ENCODE measurements at places on chromosomes 6 and 20. TPM values are rescaled to one million over a fixed set of nuclear protein-coding genes. Genes with fewer than 3 reads are reported as not detected.

- DNase-seq = no peak
These were observed 37.2 kb upstream of the HACE1 start for GRCh38 chr6:104896914-104897313.

GRCh38 chr6:20317430-20317829 is 84.2 kb upstream of the E2F3 start:
- DNase-seq = no peak

Gene C6orf47
- 23.5 TPM for total RNA-seq

DNA sequence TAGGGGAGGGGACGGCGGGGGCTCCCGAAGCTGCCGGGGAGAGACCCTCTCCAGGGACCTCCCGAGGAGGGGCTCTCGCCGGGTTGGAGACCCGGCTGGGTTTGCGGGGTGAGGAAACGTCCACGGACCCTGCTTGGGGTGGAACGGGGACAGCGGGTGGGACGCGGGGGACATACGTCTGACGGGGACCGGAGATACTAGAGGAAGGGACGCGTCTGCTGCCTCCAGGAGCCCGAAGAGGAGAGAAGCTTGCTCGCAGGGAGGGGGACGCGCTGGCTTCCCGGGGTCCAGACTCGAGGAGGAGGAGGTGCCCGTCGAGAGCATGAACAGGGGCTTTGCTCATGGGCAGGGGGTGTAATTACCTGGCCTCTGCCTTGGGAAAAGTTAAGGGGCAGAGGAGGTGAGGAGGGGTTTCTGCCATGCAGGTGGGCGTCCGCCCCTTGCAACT is 593 bp downstream of the DNMT3B start:
- no peak for DNase-seq

DNA sequence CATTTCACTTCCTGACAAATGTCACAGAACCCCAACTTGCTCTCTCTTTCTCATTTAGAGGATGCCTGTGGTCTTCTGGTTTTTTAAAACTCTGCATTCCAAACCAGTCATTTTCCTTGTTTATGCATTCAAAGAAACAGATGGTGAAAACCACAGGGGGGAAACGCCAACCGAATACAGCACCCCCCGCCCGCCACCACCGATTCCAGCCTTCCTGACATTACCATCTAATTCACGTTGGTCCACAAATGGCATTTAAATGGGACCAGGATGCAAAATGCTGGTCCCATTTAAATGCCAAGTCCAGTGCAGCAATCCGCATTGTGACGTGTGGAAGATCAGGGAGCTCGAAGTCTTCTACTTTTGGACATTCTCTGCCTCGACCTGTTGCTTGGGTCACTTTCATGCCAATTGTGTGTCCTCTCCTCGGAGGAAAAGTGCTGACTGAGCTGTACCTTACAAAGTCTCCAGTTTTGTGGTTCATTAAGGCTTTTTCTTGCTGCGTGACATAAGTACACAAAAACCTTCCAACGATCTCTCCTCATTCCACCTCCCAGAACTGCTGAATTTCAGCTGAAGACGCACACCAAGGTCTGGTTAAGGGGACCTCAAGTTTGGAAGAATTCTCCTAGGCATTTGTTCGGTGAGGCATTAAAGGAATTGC is 35.8 kb downstream of the NEDD9 start:
- DNase-seq = no peak

Gene KIAA0408
- 40.7 TPM for total RNA-seq

DNA sequence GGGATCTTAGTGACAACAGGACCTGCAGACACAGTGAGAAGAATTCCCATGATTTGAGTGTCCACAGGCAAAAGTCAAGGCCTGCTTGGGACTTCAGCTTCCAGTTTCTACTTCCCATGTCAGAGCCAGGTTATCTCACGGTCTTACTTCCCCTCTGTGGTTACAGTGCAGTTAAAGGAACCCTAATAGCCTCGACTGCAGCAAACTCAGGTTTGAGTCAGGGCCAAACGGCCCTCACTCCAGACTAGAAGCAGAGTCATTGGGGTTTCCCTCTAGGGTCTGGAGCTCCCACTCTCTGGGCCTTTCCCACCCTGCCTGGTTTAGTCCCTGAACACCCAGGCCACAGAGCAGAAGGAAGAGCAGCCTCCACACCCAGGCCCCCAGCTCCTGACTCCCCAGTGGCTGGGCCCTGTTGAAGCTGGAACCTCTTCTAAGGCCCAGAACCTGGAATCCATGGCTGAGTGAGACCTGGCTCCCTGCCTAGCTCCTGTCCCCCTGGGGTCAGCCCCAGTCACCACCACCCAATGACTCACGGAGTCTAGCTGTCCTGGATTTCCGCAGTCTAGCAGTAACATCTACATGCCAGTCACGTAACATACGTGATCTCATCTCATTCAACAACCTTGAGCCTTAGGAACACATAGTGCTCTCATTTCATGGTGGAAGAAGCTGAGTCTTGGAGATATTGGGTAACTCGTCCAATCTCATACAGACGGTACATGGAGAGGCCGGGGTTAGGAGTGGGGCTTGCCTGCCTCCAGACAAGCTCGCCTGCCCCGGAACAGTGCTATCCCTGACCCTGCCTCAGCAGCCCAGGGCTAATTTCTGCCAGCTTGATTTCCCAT is 9.2 kb upstream of the GHRH start:
- DNase-seq = no peak

- no peak for DNase-seq
These were observed 10.9 kb downstream of the IL20RA start for GRCh38 chr6:137033828-137034227.

- no peak for DNase-seq
These were observed 67.9 kb downstream of the MLIP start for GRCh38 chr6:54179152-54179551.

DNA sequence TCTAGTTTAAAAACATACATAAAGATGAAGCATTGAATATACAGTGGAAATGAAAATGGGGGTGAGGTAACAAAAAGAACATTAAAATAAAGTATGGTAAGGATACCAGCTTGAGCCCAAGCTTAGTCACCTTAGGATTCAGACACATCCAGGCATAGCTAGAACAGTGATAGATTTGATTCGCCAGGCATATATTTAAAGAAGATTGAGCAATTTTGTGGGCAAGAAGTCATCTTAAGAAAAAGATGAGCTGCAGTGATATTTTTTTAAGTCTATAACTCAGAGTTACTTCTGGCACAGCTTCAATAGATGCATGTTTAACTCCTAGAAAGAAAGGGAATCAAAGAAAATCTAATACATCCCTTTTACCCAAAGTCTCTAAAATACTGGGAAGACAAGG is 97.9 kb downstream of the BMP5 start:
- no peak for DNase-seq

Gene MRPS26
- 77.9 TPM for total RNA-seq

DNA sequence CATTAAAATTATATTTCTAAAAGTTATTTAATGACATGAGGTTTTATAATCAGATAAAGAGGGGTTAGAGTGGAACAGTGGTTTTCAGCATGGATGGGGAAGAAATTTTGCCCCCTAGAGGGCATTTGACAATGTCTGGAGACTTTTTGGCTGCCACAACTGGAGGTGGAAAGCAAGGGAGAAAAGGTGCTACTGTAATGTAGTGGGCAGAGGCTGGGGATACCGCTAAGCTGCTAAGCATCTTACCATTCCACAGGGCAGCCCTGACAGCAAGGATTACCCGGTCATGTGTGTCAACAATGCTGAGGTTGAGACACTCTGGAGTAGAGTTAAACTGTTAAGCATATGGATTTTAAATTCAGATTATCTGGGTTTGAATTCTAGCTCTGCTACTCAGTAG is 52.9 kb upstream of the FABP7 start:
- DNase-seq = no peak

DNA sequence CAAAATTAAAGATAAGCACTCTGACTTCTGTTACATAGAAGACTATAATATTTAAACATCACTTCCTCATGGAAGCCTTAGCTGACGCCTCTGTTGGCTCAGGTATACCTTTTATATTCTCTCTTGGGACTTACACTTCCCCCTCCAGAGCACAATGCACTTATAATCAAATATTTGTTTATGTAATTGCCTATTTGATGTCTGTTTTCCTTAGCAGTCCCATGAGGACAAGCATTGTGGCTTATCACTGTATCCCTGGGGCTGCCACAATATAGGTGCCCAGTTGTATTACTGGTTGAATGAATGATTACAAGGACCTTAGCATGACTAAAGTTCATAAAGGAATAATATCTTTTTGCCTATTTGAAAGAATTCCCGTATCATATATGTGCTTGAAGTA is 186.7 kb upstream of the VGLL2 start:
- DNase-seq = no peak

DNA sequence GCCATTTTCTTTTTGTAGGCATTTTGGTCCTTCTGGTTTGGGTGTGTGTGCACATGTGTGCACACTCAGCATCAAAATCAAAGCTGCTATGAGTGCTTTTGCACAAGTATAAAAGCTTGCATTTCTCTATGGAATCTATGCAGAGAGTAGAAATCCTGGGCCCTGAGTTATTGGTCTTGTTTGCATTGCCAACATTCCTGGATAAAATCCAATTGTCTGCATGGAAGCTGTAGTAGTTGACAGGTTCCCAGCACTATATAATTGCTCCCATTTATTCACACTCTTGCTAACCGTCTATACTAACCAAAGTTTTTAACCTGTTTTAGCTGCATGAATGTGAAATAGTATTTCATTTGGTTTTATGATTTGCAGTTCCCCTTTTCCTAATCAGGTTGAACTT is 277.0 kb downstream of the FOXA2 start:
- DNase-seq = no peak

DNA sequence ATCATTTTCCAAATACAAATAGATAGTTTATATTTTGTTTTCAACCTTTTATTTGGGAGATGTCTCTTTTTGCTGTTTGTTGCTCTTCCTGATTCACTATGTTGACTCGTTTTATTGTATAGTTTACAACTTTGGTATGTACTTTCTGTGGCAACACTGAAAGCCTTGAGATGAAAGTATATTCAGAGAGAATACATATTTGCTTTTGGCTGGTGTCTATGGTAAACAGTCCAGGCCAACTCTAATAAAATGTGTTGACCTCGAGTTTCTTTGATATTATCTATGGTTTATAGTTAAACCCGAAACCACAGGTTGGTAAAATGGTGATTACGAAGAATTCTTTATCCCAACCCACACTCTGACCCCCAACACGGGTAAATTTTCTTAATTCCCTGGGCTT is 919.6 kb upstream of the MAP3K7 start:
- DNase-seq = no peak

All from neural crest cell (in vitro differentiated cells).